ENCODE measurements at places on chromosomes 5 and 9.

GRCh38 chr9:136825295-136826187 is 16.7 kb upstream of the AJM1 start:
- no peak for DNase-seq

DNA sequence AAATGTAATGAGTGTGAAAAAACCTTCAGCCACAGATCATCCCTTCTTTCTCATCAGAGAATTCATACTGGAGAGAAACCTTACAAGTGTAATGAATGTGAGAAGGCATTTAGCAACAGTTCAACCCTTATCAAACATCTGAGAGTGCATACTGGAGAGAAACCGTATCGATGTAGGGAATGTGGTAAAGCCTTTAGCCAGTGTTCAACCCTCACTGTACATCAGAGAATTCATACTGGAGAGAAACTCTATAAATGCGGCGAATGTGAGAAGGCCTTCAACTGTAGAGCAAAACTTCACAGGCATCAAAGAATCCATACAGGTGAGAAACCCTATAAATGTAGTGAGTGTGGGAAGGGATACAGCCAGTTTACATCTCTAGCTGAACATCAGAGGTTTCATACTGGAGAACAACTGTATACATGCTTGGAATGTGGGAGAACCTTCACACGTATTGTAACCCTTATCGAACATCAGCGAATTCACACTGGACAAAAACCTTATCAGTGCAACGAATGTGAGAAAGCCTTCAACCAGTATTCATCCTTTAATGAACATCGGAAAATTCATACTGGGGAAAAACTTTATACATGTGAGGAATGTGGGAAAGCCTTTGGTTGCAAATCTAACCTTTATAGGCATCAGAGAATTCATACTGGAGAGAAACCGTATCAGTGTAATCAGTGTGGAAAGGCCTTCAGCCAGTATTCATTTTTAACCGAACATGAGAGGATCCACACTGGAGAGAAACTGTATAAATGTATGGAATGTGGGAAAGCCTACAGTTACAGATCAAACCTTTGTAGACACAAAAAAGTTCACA is 19.2 kb downstream of the ZNF354C start:
- no peak for DNase-seq

- DNase-seq, result no peak
Observed at GRCh38 chr9:92723801-92724323, 40.8 kb downstream of the BICD2 start.

- no peak for DNase-seq
Observed at GRCh38 chr9:124388275-124389048, 26.8 kb downstream of the PSMB7 start.

Data from neural crest cell (in vitro differentiated cells).